Ecto neural progenitor cell (in vitro differentiated cells): ENCODE measurements at places on chromosomes 7 and 10.

DNA sequence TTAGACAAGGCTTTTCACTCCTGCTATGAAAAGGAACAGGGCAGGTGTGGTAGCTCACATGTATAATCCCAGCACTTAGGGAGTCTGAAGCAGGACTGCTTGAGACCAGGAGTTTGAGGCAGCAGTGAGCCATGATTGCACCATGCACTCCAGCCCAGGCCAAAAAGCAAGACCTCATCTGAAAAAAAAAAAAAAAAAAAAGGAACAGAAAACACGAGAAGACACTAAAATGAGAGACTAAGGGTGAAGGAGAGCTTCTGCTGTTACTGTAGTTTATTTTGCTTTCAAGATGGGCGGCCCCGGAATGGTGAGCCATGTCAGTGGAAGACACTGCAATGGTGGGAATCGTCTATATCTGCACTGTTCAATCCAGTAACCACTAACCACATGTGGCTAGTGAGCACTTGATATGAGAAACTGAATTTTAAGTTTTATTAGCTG lies 9.9 kb downstream of the PIP4K2A start:
- DNase-seq, result no peak

DNA sequence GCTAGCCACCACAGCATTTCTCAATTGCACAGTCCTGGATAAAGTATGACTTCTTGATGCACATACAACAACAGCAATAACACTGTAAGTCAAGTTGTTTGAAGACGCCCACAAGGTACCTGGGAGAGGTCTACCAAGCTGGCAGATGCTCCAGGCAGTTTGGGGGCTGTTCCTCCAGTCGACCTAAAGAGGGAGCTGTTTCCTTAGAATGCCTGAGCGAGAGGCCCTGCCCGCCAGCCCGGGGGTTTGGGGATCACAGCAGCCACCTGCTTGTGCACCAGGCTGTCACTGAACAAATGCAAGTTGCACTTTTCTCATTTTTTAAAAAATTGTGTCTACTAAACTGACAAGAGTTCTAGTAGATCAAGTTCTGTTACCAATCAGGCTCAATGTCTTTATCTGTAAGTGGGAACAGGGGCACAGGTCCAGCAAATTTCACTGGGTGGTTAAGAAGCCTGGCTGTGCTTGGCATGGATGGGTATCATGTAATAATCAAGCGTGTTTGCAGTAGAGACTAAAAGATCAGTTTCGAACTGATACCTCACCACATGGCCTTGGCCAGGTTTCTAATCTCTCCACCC lies 193.8 kb upstream of the ADO start:
- peak; percentile 82 for DNase-seq

DNA sequence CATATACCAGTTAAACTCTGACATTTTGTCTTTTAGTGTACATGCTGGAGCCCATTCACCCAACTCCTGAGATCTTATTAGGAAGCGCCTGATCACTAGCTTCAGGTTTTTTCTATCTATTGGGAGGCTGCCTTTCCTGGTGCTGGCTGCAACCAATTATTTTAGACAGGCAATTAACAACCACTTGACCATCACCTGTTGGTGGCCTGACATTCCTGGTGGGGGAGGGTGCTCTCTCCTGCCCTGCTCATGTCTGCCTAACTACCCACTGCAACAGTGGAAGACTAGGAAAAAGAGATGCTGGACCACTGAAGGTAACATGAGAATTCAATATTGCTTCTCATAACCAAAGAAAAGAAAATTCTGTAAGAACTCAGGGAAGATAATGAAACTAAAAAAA lies 190.3 kb upstream of the GRM3 start:
- no peak for DNase-seq

GRCh38 chr7:37040330-37040729 lies 316.0 kb upstream of the AOAH start:
- DNase-seq, result no peak

- no peak for DNase-seq
Measured at GRCh38 chr7:28748933-28749584, 209.1 kb downstream of the TRIL start.

- no peak for DNase-seq
Measured at GRCh38 chr10:30387646-30388243, 38.7 kb upstream of the MTPAP start.

GRCh38 chr10:14259696-14260566 lies 70.8 kb downstream of the FRMD4A start:
- DNase-seq, result peak; percentile 63
